ENCODE measurements at places on chromosomes 11 and 22.

GRCh38 chr11:118820412-118821357 is 29.7 kb upstream of the DDX6 start:
- DNase-seq: no peak

DNA sequence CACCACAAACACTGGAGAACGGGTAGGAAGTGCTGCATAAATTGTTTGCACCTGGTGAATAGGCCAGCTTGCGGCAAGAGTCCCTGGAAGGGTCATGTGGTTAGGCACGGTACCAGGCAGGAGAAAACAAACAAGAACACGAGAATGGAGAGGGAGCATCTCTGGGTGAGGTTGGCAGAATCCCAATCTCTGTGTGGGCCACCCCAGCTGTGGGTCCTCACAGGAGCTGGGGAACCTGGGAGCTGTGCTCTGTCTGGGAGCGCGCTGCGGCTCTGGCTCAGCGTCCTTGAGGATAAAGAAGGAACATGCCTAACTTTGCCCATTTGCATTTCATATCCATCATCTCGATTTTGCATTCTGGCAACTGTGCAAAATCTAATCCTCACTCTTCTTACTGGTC is 46.1 kb upstream of the JAM3 start:
- no peak for DNase-seq

GRCh38 chr11:16456366-16456765 is 100.0 kb upstream of the SOX6 start:
- DNase-seq: no peak

DNA sequence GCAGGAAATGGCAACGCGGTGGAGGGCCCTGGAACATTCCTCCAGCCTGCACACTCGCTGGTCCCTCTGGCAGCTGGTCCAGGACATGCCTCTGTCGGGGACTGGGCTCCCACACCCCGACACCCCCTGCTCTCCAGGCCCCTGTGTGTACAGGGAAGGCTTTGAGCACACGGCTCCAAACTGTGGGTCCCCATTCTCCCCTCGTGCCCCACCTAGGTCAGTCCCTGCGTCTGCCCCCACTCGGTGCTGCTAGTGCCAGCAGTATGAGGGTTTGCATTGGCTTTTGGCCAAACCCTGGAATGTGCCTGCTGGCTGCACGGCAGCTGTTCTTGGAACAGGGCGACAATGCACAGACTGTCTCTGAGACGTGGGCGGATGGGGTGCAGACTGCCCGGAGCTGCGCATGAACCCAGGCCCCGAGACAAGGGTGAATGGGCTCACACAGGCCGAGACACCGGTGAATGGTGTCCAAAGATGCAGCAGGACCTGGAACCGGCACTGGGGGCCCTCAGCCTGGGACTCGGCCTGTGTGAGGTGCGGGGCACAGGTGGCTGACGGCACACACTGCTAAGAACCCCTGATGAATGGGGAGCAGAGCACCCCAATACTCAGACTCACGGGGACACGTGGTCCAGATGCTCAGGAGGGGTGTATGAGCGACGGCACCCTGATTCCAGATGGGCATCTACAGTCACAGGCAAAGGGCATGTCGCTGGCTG is 7.5 kb upstream of the SYT8 start:
- DNase-seq: no peak

DNA sequence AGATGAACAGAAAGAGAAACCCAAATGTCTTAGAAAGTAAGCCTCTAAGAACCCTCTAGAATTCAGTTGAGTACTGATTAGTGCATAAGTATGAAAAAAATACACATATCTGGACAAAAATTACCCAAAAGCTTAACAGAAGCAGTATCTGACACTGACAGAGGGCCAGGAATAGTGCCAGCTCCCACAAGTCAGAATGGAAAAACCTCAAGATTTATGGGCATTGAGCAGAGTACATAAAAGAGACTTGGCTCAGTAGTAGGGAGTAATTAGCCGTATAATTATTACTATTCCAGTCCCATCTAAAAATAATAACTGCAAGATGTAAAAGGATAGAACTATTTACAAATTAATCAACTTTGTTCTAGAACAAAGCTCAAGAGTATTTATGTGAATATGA is 834.5 kb downstream of the FAM181B start:
- no peak for DNase-seq

- no peak for DNase-seq
Observed at GRCh38 chr11:57196596-57196995, 14.8 kb downstream of the LRRC55 start.

DNA sequence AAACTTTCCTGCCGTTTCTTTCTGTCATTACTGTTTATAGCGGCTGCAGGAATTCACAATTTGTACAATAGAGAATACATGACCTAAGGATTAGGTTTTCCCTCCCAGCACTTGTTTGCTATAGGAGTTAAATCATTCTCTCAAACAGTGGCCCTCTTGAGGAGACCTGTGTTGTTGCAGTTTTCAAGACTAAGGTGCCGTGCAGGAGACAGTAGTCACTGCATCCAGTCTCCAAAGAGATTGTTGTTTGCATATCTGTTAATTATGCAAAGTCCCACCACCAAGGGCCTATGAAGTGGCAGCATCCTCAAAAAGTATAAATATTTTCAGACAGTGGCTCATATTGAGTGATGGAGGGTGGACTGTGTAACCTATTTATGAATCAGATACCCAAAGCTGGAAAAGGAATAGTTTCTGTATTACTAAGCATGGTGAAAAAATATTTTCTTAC is 2.3 kb downstream of the PRSS23 start:
- DNase-seq: no peak

DNA sequence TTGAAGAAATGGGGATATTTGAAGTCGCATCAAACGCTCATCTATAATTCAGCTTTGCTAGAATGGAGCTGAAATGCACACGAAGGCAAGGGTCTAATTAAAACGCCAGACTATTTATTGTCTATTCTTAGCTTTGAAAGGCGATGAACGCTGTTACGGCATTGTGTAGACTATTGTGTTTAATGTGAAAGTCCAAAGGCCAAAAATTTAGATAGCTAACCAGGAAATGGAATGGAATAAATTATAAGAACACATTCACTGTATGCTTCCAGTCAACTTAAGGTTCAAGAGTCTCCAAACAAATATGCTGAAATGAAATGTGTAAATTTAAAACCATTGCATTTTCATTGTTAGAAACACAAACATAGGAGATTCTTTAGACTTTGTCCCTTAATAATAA is 186.2 kb downstream of the CWF19L2 start:
- no peak for DNase-seq

DNA sequence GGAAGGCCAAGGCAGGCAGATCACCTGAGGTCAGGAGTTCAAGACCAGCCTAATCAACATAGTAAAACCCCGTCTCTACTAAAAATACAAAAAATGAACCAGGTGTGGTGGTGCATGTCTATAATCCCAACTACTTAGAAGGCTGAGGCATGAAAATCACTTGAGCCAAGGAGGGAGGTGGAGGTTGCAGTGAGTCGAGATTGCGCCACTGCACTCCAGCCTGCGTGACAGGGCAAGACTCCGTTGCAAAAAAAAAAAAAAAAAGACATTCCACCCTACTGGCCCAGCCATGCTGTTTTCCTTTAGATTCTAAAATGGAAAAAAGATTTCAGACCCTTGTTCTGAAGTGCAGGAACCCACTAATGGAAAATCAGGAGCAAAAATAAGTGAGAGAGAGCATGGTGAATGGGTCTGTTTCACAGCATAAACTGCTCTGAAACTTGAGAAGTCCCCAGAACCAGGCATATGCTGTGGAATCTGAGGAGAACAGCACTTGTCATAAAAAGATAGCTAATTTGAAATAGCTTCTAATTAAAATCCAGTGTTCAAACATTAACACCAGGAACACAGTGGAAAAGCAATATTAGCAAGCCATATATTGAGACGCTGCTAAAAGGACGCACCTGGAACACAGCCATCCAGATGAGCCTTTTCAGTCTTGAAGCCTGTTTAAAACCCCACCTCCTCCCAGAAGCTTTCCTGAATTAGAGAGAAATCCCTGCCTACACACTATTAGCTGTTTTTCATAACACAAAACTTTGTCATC is 66.3 kb upstream of the CHRM4 start:
- DNase-seq: no peak

GRCh38 chr22:27128461-27129085 is 471.2 kb downstream of the MIAT start:
- DNase-seq: no peak

DNA sequence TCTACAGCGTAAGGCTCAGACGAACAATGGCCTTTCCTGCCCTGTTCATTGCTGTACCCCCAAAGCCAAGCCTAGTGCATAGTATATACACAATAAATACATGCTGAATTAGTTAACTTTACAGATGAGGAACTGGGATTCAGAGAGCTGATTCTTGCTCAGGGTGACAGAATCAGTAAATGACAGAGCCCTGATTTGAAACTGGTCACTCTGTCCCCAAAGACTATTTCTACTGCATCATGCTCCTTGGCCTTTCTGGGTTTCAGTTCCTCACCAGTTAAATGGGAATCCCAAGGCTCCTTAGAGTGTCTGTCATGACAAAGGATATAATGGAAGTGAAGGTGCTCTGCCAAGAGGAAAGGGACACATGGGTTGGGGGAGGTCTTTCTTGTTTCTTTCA is 50.5 kb upstream of the TSKU start:
- DNase-seq: no peak

- no peak for DNase-seq
Observed at GRCh38 chr11:75313513-75314272, 37.8 kb downstream of the ARRB1 start.

- DNase-seq: no peak
Observed at GRCh38 chr22:46280999-46281623, 13.3 kb downstream of the TTC38 start.

GRCh38 chr11:120307476-120307875 is 17.6 kb upstream of the TLCD5 start:
- DNase-seq: no peak

DNA sequence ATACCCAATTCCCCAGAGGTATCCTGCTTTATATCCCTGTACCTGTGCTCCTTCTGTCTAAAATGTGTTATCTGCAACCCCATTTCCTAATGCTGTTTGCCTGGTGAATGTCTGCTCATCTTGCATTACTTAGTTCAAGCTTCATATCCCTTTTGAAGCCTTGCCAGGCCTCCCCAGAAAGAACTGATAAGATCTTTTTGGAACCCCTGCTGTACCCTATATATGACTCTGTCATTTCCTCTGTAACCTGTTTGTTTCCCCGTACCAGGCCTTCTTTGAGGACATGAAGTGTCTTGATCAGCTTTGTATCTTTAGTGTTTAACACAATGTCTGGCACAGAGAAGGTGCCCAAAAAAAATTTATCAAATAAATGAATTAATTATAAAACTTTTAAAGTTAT is 77.6 kb downstream of the LIF start:
- DNase-seq: no peak

DNA sequence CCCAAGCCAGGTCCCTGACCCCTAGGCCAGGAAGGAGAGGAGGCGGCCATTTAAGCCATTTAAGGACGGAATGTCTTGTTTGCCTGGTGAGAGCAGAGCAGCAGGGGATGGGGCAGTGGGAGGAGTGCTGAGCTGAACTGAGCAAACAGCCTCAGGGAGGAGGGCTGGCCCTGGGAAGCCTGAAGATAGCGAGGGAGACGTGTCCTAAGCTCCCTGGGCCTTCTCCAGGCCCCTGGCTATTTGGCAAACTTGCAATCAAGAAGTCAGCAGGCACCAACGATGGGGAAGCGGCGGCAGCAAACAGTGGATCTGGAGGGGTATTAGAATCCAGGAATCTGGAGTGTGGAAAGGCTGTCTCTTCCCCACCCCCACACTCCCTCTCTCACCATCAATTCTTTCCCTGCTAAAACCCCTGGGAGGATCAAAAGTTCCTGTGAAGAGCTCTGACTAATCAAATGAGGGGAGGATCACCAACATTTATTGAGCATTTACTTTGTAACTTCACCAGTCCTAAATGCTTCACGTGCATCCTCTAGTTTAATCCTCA is 8.8 kb downstream of the BCL9L start:
- DNase-seq: no peak

- no peak for DNase-seq
Observed at GRCh38 chr11:122207921-122208764, 92.1 kb upstream of the BLID start.

GRCh38 chr11:85961930-85962363 is 106.8 kb downstream of the CCDC83 start:
- no peak for DNase-seq

GRCh38 chr11:55847453-55847852 is 8.9 kb downstream of the OR5D16 start:
- DNase-seq: no peak

DNA sequence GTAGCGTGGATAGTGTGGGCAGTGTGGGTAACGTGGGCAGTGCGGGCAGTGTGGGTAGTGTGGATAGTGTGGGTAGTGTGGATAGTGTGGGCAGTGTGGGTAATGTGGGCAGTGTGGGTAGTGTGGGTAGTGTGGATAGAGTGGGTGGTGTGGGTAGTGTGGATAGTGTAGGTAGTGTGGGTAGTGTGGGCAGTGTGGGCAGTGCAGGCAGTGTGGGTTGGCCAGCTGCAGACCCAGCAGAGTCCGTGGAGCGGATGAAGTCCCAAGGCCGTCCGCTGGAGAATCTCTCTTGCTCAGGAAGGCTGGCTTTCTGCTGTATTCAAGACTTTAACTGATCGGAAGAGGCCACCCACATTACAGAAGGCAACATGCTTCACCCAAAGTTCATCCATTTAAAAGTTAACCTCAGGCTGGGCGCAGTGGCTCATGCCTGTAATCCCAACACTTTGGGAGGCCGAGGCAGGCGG is 26.1 kb upstream of the KRTAP5-6 start:
- DNase-seq: no peak

DNA sequence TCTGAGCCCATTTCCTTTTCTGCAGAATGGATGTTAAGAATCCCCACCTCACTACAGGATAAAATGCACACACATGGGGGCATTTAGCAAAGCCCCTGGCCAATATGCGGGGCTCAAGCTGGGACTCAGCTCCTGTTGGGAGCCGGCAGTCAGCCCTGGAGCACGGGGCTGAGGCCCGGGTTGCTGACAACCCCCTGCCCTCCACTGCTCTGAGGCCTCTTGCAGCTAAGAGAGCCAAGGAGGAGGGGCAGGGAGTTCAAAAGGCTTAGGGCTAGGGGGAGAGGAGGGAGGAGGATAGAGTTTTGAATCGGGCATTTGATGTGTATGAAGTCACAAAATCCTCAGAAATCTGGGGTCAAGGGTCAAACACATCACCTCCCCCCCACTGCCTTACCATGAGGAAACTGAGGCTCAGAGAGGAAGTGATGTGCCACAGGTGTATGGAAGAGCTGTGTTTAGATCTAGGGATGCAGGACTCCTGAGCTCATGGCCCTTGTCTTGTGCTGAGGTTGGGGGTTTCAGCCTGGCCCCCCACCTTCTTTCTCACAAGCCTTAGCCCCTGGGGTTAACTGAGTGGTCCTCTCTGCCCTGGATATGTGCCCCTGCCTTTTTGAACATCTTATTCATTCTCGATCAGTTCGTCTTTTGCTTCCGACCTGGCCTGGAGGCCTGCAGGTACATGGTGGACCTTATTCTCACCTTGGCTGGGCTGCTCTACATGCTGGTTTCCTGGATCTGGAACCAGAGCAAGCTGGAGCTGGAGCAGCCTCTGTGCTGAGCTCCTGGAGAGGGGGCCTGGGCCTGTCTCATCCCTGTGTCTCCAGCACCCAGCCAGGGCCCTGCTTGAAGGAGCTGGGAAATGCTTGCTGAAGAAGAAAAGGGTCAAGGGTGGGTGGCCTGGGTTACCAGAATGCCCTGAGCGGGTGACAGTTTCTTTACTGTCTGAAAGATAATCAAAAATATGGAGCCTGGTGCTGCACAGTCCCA is 80.3 kb downstream of the LRRC32 start:
- no peak for DNase-seq

Measured in stimulated activated CD8-positive, alpha-beta memory T cell treated with anti-CD3 and anti-CD28 coated beads, Interleukin-7, amount 100 ng/mL, for 1 hour (primary cell).